Activated CD4-positive, alpha-beta T cell treated with anti-CD3 and anti-CD28 coated beads, Interleukin-2, amount 50 U/mL, for 4 hours (primary cell): ENCODE measurements at places on chromosomes 4 and X.

DNA sequence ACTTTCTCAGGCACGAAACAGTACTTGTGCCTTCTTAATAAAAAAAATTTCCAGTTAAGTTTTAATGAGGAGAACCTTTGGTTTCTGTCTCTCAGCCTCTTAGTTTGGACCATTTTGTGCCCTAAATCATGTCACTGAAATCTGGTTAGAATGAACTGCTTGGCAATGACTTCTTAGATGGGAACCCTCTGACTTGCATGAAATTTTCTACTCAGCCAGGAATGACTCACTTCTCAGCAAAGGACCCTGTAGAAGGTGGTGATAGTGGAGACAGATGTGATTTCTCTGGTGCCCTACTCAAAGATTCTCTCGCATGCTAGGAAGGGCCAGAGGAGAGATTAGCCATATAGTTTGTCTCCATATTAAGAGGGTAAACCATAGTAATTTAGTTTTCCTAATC, 50.5 kb downstream of the RASL11B start:
- no peak for DNase-seq

GRCh38 chr4:42411803-42412202, 14.5 kb downstream of the SHISA3 start:
- no peak for DNase-seq

- no peak for DNase-seq
Measured at GRCh38 chr4:68593112-68593511, 17.0 kb upstream of the UGT2B17 start.

DNA sequence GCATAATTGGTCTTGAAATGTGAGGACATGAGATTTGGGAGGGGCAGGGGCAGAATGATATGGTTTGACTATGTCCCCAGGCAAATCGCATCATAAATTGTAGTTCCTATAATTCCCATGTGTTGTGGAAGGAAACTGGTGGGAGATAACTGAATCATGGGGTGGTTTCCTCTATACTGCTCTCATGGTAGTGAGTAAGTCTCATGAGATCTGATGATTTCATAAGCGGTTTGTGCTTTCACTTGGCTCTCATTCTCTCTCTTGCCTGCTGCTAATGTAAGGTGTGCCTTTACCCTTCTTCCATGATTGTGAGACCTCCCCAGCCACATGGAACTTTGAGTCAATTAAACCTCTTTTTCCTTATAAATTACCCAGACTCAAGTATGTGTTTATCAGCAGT, 2595.9 kb downstream of the PCDH7 start:
- DNase-seq: no peak

GRCh38 chr4:41622787-41623186, 84.8 kb downstream of the LIMCH1 start:
- DNase-seq: no peak

DNA sequence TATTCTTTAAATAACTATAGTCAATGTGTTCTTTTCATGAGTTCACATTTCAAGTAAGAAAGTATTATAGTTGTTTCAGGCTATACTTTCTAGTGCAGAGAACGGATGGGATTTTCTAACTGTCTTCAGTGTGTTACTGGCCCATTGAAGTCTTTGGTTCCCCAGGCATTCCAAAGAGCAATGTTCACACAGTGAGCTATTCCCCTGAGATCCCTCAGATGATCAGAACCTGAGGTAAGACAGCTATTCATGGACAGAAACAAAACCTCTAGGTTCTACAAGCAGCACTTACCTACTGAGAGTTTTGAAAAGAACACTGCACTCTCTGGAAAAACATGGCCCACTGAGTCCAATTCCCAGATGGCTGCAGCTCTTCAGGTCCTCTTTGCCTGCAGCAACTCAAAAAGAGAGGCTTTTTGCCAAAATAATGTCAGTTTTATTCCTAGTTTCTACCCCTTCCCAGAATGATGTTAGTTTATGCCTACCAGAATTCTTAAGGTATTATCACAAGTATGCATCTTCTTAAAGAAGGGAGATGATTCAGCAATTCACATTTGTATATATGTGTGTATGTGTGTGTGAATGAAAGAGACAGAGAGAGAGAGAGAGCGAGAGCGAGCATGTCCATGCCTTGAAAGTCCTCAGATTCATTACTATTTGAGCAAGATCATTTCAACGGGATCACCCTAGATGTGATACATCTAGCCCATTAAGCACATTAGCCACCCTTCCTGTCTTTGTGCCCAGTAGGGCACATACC, 146.1 kb downstream of the PDHA2 start:
- no peak for DNase-seq

GRCh38 chrX:8635812-8636211, 96.1 kb downstream of the ANOS1 start:
- no peak for DNase-seq

- no peak for DNase-seq
Measured at GRCh38 chr4:8472689-8473197, 32.2 kb downstream of the TRMT44 start.

GRCh38 chrX:151175283-151176062, 911 bp upstream of the GPR50 start:
- no peak for DNase-seq

- no peak for DNase-seq
Measured at GRCh38 chr4:54712206-54712605, 54.4 kb downstream of the KIT start.

DNA sequence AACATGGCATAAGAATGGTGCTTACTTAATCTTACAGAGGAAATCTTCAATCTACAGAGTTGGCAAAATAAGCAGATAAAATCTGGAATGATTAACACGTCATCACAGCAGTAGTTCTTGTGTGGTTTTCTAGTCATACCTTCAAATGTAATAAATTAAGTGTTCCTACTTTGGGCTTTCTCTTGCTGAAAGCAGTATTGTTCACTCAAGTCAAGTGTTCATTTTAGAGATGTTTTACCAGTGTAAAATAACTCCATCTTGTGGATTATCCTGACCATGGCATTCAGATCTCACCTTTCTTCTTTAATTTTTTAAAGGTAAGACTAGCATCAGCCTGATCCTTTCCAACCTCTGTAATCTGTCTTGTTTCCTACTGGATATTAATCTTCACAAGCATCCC, 72.9 kb downstream of the ADAMTS3 start:
- no peak for DNase-seq

DNA sequence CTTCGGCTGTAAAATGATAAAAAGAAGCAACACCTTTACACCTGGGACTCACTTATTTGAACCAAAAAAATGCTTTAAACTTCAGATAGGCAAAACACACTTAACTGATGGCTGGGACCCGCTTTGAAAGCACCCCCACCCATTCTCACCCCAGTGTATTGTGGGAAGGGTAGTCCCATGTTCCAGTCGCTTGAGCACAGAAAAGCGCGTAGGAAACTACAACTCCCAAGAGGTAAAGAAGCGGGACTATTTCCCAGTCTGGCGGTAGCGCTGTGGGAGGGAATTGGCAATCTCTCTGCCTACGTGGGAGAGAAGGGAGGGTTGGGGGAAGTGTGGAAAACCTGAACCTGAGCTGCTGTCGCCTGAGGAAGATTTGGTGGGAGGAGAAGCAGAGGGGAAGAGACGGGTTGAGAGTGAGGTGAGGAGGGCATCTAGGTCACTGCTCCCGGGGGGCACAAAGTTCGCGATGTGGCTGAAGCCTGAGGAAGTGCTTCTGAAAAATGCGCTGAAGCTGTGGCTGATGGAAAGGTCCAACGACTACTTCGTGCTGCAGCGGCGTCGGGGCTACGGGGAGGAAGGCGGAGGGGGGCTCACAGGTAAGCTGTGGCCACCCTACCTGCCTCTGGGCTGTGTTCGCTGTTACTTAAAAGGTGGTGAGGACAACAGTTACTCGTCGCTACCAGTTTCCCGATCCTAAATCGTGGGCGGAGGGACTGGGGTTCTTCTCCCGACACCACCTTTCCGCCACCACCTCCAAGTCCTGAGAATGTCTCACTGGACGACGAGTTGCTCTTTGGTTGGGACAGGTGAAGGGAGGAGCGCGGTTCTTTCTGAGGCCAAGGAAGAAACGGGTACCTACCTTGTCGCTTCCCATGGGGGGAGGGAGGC, at the start of gene TBC1D8B:
Gene TBC1D8B (plus strand): TSS at position 286 of the 888 bp plus-strand sequence. CDS start 181 bp downstream, at position 467.
- no peak for DNase-seq

GRCh38 chr4:7960790-7961655, 21.4 kb upstream of the AFAP1 start:
- DNase-seq: peak; percentile 67

- no peak for DNase-seq
Measured at GRCh38 chr4:122666527-122667245, 45.8 kb upstream of the IL21 start.

DNA sequence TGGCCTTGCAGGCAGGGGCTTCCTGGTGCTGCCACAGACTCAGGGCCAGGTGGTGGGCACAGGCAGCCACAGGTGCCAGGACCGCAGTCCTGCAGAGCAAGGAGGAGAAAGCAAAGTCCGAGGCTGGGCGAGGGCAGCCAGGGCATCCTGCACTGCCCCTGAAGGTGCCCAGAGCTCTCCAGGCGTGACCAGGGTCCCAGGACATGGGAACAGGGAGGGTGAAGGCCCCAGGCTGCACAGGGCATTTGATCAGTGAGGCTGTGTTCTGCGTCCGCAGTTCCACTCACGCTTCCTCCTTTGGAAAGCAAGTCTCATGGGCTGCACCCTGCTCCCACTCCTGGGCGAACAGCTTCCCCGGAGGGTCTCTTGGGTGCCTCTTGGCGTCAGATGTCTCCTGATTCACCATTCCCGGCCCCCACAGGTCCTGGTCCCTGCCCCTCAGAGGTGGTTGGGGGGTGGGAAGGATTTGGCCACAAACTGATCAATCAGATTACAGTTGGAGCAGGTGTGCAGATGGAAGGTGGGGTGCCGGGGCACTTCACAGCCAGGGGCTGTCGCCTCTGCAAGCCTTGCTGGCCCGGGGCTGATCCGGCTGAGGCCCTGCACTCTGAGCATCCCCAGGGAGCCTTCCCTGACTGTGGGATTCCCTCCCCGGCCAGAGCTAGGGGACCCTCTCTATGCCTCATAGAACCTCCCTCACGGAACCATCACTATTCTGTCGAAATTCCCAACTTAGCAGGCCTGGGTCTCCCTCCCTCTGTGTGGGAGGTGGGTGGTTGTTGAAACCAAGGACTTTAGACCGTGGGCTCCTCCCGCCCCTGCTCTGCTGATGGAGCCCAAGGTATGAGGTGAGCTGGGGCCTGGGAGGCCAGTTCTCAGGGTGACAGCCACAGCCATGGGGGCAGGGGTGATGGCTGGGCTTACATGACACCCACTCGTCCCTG, 3.3 kb downstream of the SH3TC1 start:
- no peak for DNase-seq

DNA sequence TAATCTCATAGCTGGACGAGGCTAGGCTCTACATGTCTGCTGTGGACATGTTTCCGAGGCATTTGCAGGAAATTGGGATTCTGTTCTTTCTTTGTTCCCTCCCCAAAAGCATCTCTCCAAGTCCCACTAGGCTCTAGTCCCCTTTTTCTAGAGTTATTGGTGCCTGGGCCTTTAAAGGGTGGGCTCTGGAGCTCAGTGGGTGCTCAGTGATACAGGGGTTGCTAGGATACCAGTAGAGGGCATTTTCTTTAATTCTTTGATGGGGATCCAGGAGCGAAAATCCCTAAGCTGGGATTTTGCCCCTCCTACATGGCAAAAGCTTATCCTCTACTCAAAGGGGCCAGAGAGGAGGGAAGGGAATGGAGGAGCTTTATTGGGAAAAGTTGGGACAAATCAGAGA, 34.2 kb downstream of the ARHGEF9 start:
- DNase-seq: no peak
